ENCODE measurements at places on chromosomes 11 and 22.

DNA sequence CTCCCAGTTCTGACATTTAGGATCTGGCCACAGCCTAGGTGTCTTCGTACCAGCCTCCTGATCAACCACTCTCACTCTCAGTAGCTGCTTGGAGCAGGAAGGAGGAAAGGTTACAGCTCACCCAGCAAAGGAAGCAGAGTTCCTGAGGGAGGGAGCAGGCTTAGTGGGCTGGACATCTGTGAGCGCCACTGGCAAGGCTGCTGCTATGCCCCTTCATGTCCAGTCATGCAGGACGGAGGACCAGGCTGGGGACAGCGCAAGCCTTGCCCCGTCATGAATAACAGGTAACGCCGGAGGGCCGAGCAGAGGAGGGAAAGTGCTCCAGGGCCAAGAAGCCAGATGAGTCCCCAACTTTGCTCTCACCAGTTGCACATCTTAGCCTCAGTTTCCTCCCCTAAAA, 25.8 kb downstream of the TPST2 start:
- DNase-seq: no peak

DNA sequence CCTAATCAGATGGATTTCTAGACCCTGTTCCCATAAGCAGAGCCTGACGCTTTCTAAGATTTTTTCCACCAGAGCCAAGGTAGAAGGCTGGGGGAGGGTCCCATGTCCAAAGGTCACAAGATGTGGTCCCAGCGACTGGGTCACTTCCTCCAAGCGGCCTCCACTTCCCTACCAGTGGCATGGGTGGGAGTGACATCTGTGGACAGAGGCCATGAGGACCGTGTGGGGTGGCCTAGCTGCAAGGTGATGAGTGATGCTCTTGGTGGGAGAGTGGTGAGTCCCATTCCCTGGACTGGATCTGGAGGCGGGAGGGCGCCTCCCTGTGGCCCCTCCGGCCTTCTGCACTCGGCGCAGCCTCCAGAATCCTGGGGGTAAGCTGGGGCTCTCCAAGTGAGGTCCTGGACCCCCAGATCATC, 32.4 kb upstream of the PRR5 start:
- DNase-seq: no peak

GRCh38 chr11:104467404-104467803, 303.5 kb upstream of the PDGFD start:
- DNase-seq: no peak

DNA sequence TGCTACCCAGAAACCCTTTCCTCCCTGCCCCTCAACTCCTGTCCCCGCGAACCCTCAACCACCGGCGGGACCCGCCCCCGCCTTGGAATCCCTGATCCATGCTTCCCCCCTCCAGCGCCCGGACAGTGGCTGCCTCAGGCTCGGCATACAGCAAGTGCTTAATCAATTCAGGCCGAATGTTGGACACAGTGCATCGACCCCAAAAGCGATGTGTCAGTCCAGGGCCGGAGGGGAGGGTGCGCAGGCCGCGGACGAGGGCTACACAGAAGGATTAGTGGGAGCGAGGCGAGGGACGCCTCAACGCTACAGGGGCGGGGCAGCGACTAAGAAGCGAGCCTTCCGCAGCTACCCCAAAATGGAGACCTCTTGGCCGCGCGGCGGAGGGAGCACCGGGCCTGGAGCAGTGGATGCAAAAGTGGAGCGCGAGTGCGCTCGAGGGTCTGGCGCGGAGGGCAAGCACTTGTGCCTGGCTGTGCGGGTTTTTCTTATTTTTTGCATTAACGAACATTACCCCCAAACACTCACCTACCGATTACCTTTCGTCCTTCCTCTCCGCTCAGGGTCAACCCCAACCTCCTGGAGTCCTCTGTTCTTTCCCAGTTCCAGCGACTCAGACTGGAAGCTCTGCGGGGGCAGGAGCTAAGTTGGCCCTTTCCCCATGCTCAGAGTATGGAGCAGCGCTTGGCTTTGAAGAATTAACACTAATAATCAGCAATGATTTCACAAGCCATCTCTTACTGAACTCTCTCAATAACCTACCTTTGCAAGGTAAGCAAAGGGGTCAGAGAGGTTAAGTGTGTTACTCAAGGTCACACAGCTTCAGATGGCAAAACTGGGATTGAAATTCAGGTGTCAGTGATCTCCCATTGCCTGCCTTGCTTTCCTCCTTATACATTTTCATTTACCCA, 30.0 kb upstream of the WNT11 start:
- DNase-seq: peak; percentile 84

GRCh38 chr11:1693327-1694063, 3.5 kb upstream of the KRTAP5-6 start:
- peak; percentile 83 for DNase-seq

GRCh38 chr11:26608507-26609146, 36.6 kb upstream of the MUC15 start:
- DNase-seq: no peak

DNA sequence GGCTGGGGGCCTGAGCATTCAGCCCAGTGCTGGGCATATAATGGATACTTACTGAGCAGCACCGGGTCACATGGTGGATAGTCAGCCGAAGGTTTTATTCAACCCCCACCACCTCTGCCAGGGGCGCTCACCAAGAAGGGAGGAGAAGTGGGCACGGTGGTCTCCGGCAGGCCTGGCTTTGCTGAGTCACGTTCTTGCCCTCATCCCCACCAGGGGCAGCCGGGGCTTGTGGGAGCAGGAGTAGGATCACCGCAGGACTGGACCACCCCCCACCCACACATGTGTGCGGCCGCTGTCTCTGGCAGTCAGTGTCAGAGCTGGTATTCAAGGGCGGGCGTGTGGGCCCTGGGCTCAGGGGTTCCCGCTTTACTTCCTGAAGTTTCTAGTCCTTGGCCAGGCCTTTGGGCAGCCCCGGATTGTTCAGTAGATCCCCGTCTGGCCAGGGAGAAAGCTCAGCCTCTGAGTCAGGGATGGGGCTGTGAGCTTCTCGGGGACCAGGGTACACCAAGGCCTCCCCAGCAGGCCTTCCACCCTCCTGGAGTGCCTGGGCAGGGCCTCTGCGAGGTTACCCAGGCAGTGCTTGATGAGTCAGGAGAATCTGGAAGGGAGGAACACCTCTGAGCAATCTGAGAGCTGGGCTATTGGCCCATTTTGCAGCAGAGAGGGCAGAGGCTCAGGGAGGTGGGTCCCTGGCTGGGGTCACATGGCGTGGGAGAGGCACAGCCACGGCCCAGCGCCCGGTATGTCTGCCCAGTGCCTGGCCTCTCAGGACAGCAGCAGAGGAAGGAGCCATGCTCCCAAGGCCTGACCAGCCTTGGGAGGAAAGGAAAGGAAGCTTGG, 60.6 kb downstream of the RTL6 start:
- no peak for DNase-seq

GRCh38 chr22:44692662-44693007, 9.4 kb upstream of the PRR5 start:
- no peak for DNase-seq

GRCh38 chr11:117020287-117020686, 77.9 kb downstream of the SIK3 start:
- no peak for DNase-seq

GRCh38 chr11:129372609-129373488, 2.8 kb upstream of the BARX2 start:
- DNase-seq: no peak

GRCh38 chr11:112902361-112903011, 58.7 kb upstream of the NCAM1 start:
- no peak for DNase-seq

DNA sequence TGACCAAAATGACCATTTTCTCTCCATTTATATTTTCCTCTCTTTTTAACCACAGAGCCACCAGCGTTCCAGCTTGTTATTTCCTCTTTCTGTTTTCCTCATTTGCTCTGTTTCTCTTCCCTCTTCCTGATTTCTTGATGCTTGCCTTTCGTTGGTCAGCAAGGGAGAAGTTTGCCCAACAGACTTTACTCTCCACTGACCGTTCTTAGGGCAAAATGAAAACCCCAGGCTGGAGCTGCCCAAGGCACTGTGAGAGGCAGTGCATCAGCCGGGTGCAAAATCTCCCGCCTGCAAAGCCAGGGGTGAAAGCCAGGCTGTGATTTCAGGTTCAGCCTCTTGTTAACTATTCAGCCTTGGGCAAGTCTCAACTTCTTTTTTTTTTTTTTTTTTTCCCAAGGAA, 26.1 kb upstream of the APLP2 start:
- no peak for DNase-seq

- DNase-seq: peak; percentile 80
These were observed 147.3 kb downstream of the CCDC34 start for GRCh38 chr11:27215471-27216269.

DNA sequence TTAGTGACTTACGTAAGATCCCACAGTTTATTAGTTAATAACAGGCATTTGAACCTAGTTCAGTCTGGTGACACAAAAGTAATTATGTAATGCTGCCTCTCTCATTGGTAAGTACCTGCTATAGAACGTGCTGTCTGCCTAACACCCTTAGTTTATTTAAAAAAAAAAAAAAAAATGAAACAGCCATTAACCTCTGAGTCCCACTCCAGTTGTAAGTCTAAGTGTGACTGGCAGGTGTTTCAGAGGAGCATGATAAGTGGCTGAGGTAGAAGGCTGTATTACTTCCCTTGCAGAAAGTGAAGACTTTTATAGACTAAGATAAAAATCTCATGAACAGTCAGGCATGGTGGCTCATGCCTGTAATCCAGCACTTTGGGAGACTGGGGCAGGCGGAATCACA, 140.5 kb downstream of the TRIM44 start:
- no peak for DNase-seq

- no peak for DNase-seq
These were observed 145.2 kb downstream of the FBXO7 start for GRCh38 chr22:32619614-32620426.

DNA sequence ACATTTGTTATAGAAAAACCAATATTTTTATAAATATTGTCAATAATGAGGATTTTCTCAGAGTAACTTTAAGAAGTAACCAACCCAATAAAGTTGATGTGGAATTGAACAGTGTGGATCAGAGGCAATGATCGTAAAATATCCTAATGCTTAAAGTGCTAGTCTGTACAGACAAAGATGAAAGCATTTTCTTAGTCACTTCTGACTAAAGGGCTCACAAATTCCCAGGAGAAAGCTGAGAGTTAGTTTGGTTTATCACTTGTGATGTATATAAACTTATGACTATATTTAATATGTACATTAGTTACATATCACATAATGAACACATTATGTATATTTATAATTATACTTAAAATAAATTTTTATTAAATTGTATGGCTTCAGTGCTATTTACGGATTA, 25.4 kb upstream of the DDI1 start:
- no peak for DNase-seq

DNA sequence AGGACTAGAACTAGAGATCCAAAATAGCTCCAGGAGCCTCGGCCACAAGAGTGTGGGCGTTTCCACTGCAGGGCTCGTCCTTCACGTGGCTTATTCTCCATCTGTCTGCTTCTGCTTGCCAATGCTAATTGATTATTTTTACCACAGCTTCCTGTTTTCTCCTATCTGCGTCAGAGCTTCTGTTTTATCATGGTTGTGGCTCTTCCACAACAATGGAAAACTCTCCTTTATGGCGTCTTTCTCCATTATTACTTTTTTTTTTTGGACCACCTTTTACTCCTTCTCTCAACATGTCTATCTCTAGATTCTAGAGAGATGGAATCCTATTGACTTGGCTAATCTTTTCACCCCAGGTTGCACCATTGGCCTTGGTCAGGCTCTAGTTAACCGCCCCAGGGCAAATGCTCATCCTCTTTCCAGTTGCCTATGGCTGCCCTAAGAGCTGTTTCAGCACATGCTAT, 25.9 kb downstream of the CAT start:
- no peak for DNase-seq

GRCh38 chr11:12377106-12377823, at the start of gene PARVA:
TSS of gene PARVA (plus strand) at chr11:12377571. CDS start at chr11:12377648, 77 bp downstream.
- DNase-seq: no peak

- DNase-seq: no peak
These were observed 11.5 kb downstream of the ZDHHC5 start for GRCh38 chr11:57679396-57679795.

GRCh38 chr11:11808992-11809615, 32.7 kb upstream of the USP47 start:
- peak; percentile 5 for DNase-seq

GRCh38 chr11:65419772-65420481, 2.7 kb upstream of the NEAT1 start:
- peak; percentile 66 for DNase-seq

- no peak for DNase-seq
These were observed 7.8 kb downstream of the MYEOV start for GRCh38 chr11:69301455-69302401.

DNA sequence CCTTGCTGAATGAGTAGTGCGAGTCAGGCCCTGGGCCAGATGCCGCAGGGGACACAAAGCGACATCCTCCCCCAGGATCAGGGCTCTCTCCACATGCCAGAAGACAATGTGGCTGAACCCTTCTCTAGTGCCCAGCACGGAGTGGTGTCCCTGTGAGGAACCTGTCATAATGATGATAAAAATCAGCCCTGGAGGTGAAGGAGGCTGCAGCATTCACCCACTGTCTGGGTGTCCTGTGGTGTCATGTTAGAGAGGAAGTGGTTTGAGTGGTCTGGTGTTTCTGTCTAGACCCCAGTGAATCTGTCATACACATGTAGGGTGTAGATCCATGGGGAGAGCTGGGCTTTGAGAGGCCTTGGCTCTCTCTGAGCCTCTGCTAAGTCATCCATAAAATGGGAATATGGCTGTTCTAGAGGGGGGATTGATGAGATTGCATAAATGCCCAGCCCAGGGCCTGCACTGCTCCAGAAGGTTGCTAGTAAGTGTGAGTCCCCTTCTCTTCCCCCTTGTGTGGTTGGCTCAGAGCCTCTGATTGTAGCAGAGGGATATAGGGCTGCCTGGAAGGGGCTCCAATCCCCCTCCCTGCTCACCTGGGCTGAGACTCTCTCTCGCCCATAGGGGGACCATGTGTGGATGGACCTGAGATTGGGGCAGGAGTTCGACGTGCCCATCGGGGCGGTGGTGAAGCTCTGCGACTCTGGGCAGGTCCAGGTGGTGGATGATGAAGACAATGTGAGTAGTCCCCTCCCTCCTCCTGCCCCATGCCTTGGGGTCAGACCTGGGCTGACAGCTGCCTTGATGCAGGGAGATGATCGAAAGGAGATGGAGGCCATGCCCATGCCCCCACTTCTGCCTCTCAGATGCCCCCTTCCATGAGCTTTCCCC, 14.3 kb downstream of the MYO7A start:
- no peak for DNase-seq

- DNase-seq: no peak
These were observed 51.7 kb upstream of the SHANK2 start for GRCh38 chr11:71304045-71304444.

GRCh38 chr11:92482492-92483060, 258.0 kb downstream of the FAT3 start:
- no peak for DNase-seq

GRCh38 chr11:118128310-118128709, 24.3 kb downstream of the SCN4B start:
- DNase-seq: no peak

GRCh38 chr22:30205281-30206115, 41.1 kb downstream of the LIF start:
- peak; percentile 33 for DNase-seq
